ENCODE measurements at places on chromosomes 16 and 17.

- DNase-seq, result no peak
Observed at GRCh38 chr16:79053577-79053976, 547.0 kb downstream of the MAF start.

DNA sequence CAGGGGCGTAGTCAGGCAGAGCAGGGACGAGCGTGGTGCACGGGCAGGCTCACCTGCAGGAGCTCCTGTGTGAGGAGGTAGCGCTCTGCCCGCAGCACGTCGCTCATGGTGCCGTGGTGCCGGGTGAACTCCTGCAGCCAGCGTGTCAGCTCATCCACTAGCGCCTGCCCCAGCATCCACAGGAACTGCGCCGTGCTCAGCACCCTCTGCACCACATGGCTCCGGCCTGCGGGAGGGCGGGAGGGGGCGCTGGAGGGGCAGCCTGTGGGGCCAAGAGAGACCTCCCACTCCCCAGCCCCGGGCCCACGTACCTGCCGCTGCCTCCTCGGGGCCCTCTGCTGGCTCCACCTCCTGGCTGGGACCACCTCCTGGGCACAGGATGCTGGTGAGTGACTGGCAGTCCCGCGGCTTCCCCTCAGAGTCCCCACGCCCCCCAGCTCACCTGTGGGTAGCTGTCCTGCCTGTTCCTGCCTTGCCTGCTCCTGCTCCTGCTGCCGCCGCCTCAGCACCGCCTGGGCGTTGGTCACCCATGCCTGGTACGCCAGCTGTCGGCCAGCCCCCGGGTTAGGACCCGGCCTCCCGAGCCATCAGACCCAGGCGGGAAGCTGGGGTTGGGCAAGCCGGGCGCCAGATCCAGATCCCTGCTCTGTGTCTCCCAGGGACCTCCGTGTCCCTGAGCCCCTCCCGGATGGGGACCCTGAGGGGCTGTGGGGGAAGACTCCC lies 16.6 kb downstream of the CTU2 start:
- no peak for DNase-seq

DNA sequence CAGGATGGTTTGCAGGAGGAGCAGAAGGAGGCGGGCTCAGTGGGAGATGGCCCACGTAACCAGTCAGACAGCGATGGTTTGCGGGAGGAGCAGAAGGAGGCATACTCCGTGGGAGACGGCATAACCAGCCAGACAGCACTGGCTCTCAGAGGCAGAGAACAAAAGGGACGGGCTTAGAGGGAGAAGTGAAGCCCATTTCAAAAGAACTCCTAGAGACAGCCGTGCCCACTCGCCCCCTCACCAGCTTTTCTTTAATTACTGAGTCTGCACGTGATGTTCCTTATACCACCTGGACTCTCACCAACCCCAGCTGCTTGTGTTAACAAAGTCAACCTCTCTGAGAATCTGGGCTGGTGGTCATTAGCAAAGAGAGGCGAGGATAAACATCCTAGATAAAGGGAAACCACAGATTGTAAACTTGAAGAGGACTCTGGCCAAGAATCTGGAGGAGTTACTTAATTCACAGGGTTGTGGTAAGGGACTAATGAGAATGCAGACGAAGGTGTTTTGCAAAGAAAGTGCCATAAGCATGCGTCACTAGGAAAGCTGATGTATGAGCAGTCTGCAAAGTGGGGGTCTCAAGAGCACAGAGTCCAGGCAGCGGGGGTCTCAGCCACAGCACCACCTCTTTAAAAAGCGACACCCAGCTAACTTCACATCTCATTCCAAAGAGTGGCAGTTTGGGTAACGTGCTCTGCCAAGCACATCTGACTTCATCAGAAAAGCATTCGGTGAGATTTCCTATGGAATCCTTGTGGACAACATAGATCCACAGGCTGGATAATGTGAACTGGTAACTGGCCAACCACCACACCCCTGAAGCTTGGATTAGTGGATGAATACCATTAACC lies 51.7 kb downstream of the NXN start:
- DNase-seq, result no peak

DNA sequence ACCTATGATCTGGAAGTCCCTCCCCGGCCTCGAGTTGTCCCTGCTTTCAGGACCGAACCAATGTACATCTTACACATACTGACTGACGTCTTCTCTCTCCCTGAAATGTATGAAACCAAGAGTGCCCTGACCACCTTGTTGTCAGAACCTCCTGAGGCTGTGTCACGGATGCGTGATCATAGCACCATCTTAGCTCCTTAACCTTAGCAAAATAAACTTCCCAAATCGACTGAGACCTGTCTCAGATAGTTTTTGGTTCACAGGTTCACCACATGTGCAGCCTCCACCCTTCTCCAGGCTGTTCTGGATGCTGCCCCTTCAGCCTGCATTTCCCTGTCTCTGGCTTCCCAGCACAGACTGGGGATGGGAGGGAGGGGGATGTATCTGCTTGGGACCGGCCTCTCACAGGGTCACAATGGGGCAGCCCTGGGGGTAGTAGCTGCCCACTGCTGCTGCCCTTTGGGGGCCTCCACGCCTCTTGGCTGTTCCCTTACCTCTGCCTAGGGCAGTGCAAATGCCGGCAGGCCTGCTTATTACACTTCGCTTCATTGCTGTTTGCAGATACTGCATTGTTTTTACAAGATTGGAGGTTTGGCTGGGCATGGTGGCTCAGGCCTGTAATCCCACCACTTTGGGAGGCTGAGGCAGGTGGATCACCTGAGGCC lies 69.8 kb downstream of the NT5M start:
- no peak for DNase-seq

- DNase-seq, result peak; percentile 28
Observed at GRCh38 chr17:48036693-48037035, 933 bp downstream of the COPZ2 start.

DNA sequence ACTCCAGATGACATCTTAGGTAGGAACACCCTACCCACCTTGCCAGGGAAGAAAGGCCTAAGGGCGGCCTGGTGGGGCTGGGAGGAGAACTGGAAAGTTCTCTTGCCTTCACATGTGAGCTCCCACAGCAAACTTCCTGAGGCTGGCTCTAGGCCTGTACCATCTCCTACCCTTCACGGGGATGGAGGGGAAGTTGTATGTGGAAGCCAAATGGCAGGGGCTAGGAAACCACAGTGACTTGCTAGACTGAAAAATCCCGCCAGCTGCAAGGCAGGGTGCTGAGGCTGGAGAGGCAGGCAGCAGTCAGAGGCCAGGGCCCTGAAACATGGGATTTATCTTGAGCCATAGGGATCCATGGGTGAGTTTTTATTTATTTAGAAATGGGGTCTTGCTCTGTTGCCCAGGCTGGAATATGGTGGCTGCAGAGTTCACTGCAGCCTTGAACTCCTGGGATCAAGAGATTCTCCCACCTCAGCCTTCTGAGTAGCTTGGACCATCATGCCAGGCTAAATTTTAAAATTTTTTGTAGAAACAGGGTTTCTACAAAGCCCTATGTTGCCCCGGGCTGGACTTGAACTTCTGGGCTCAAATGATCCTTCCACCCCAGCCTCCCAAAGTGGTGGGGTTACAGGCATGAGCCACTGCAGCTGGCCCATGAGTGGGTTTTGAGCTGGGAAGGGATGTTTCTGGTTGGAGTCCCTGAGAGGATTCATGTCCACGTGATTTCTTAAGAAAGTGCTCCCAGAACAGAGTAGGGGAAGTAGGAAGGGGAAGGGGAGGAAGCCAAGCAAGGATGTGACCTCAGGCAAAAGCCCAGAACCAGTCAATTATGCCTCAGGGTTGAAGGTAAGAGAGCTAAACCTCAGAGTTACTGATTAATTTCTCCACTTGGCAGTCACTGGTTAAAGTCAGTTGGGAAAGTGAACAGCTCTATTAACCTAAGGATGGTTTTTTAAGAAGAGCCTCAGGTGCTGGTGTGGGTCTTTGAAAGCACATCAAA lies 4.0 kb upstream of the KAT8 start:
- DNase-seq, result no peak

- DNase-seq, result no peak
Observed at GRCh38 chr17:19424934-19425868, 14.2 kb downstream of the RNF112 start.
